ENCODE measurements at places on chromosomes 2 and 18.

- no peak for DNase-seq
These were observed 7.5 kb downstream of the CCDC93 start for GRCh38 chr2:118006326-118006725.

DNA sequence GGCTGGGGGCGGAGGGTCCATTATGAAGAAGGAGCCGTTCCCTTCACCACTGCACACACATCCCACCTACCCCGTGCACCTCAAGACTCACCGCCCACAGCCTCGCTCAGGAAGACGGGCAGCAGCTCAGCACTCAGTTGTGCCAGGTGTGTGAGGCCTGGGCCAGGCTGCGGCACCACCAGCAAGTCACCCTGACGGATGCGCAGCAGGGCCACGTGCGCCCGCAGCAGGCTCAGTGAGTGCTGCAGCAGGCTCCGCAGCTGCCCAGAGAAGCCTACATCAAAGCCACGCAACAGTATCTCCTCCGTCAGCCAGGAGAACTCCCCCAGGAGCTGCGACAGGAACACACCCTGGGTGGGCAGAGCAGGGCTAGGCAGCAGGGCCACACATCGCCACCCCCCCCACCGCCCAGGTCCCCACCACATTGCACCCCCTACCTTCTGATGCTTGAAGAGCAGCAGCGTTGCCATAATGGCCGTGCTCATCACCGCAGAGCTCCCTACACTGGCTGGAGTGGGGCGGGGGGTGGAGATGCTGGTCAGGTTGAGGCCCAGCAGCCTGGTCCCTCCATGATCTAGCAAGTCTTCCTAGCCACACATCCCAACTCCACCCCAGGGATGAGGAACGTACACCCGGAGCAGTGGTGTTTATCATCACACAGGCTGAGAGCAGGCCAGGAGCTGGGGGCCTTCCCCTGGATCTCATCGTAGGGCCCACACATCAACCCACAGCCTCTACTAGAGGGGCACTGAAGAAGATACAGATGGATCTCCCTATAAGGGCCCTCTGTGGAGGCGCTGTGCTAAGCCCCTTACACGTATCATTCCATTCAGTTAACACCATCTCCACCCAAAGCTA, 10.2 kb downstream of the GPAT2 start:
- DNase-seq, result no peak

- no peak for DNase-seq
These were observed 3.6 kb upstream of the CWC22 start for GRCh38 chr2:180010701-180011100.

DNA sequence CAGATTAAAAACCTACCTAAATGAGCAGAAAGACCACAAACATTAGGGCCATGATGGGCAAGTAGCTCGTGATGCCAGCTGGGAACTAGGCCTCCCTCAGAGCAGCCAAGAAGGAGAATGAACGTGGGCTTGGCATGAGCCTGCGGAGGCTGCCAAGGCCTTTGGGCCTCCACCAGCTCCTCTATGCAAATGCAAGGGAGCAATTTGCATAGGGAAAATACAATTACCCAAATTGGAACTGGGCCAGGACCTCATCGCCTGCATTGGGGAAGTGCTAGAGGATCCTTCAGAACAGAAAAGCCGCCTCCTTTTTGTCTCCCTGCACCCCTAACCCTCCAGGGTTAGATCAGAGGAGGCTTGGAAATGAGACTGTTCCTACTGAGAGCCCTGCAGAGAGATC, 326.4 kb downstream of the SMAD2 start:
- no peak for DNase-seq

DNA sequence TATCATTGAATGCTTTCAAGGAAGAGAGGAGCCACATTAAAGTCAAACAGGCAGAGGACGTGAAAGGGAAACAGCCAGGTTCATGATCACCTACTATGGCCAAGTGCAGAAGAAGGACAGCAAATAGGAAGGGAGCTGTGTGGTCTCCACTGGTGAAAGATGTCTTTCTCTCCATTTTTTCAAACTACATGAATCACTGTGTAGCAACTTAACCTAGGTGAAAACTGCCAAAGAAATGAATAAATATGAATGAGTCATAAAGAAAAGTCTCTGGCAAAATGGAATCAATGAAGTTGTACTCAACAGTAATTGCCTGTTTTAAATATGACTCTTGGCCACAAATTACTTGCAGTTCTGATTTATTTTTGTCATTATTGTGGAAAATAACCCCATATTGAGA, 452.6 kb upstream of the PKDCC start:
- DNase-seq, result no peak

GRCh38 chr2:164745012-164745797, 96.4 kb downstream of the COBLL1 start:
- no peak for DNase-seq

GRCh38 chr2:147388217-147388616, 456.6 kb upstream of the ACVR2A start:
- no peak for DNase-seq

- DNase-seq, result no peak
These were observed 50.4 kb upstream of the ERMN start for GRCh38 chr2:157376041-157376440.

- no peak for DNase-seq
These were observed 3.0 kb upstream of the CCDC93 start for GRCh38 chr2:118016911-118017310.

- DNase-seq, result peak; percentile 30
These were observed 330.9 kb downstream of the DCC start for GRCh38 chr18:52670896-52671295.

Measured in NCI-H748 treated with DMSO at 0.1 percent for 48 hours (cell line).